ENCODE measurements at places on chromosomes 11 and 22.

DNA sequence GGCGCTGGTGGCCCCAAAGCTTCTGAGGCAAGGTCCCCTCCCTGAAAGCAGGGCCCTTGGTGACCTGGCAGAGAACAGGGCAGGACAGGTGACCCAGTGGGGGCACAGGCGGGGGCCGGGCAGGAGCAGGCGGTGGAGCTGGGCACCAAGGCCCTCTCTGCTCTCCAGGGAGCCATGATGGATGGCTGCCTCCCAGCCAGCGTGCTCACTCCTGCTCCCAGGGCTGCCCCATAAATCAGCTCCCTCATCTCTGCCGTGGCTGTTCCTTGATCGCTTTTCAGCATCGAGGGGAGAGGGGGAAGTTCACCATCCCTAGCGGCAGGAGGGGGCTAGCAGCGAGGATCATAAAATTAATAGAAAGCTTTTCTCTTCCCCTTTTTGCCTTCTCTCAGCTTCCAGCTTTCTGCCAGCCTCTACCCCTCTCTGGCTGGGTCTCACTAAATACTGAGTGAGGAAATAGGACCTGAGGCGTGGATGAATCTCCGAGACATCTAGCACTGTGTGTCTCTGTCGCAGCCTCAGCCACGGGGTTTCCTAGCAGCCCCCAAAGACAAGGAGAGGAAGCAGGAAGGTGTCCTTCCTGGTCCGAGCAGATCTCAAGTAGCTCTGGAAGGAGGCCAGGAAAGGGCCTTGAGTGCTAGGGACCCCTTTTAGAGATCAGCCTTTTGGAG, 22.2 kb upstream of the ELFN2 start:
- DNase-seq = no peak

DNA sequence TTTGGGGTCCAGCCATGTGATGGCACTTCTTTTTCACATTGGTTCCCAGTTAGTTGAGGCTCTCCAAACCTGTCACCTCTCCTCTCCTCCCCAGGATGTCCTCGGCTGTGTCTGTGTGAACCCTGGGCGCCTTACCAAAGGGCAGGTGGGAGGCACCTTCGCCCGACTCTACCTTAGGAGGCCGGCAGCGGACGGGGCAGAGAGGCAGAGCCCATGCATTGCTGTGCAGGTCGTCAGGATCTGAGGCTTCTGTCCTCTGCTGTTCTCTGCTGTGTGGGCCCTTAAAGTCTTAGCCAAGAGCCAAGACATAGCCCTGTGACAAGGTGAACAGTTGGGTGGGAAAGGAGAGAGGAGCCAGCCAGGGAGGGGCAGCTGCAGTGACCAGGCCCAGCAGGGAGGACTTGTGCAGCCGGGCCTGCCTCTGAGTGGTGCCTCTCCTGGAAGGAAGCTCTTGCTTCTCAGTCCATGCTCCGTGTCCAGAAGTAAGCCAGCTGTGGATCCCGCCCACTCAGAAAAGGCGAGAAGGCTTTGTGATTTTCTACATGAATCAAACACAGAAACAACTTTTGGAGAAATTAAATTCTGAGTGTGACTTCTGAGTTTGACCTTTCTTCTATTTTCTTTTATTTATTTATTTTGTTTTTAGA, 17.5 kb upstream of the CDC42EP2 start:
- no peak for DNase-seq

DNA sequence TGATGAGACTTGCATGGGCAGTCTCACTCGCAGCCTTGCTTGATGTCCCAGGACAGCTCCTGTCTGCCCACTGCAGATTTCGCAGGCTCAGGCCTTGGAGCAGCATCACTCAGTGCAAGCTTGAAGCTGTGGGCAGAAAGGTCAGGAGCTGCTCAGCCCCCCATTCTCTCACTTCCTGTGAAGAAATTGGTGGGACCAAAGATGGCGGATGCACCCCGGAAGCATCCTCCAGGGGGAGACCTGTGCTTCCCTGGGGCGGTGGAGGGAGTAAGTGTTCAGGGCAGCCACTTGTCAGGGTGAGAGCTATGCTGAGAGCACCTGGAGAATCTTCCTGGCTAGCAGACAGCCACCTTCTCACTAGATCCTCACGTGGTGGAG, 11.3 kb downstream of the PLAAT2 start:
- no peak for DNase-seq

GRCh38 chr22:25407226-25407858, 157.1 kb upstream of the GRK3 start:
- no peak for DNase-seq

GRCh38 chr11:44036811-44037657, 10.7 kb upstream of the ACCSL start:
- DNase-seq = no peak

DNA sequence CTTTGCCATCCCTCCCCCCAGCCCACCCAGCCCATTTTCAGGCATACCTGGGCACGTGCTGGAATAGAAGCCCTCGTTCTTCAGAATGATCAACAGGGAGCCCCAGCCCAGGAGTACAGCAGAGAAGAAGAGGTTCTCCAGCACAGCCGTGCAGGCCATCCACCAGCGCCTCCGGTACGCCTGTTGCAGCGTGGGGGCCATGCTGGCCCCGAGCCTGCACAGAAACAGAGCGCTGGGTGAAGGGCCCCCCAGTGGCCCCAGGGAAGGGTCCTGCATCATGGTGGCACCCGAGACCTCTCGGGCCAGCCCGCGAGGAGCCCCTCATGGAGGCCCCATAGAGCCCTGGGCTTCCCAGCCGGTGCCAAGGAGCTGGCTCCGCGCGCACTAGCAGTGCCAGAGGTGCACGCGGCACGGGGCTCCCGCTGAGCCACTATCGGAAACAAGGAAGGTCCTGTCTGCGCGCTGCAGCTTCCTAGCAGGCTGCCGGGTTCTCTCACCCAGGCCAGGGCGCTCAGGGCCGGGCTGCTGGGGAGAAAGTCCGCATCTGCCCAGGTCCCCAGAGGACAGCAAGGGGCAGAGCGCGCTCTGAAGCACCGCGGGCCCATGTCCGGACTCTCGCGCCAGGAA, 1.5 kb downstream of the SLC43A1 start:
- DNase-seq = no peak

DNA sequence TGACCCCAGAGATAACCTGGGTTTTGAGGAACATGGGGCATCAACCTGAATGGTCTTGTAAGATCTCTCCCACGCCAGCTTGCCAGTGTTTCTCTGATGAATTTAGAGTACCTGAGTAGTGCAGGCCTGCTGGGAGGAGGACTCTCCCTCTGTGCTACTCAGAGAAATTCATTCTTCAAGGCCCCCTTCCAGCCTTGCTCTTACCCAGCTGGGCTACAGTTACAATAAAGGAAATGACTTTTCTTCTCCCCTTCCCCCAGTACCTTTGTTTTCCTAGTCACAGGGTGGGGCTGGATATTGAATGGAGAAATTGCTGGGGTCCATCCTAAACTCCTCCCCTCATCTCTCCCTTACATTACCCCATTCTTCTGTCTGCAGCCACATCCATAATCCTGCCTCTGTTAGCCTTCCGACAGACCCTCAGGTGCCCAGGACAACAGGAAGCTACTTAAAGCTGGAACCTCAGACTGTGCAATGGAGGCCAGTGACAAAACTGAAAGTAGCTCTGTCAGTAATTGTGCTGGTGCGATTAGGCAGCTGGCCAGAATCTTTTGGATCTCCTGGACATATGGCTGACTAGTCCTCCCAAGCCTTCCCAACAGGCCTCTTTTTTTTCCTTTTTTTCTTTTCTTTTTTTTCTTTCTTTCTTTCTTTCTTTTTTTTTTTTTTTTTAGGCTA, 17.4 kb downstream of the LIMK2 start:
- no peak for DNase-seq

DNA sequence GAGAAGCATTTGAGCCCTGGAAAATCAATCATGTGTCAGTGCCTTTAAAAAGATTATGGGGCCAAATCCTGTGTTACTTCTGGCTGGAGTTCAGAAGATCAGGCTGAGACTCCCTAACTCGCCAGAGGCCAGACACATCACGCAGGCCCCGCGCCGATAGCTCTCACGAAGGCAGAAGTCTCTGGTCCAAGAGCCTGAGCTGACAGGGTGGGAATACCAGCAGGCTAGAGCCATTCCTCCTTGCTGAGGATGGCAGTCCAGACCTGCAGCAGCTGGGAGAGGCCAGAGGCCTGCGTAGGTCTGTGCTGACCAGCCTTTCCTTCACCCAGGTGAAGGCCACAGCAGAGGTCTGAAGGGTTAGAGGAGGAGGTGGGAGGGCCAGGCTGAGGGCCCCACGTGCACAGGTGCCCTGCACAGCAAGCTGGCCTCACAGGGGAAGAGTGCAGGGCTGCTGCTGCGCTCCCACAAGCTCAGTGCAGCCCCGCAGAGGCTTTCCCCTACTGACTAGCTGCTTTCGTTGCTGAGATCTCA, 52.9 kb downstream of the ST14 start:
- DNase-seq = no peak

DNA sequence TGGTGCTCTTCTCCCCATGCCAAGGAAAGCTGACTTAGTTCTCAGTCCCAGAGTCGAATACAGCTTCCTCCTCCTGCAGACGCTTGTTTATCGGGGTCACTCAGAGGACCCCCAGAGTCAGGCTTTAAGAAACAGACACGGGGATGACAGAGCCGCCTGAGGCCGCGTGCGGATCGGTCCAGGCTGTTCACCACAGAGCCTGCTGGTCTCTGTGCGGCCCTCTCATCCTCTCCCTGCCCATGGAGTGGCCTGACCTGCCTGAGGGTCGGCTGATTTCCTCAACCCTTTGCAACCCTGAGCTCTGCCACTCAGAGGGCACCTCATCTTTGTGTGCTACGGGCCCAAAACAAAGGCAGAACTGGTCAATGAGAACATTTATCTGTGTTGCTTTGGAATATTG, 2.1 kb downstream of the GAL start:
- DNase-seq = no peak

GRCh38 chr22:45276507-45277105, 8.1 kb upstream of the UPK3A start:
- no peak for DNase-seq

- DNase-seq = peak; percentile 2
These were observed 24.5 kb upstream of the GNB1L start for GRCh38 chr22:19879246-19879570.

- DNase-seq = no peak
These were observed 507.6 kb upstream of the LARGE1 start for GRCh38 chr22:34427841-34428240.

GRCh38 chr11:106021181-106021966, 666 bp downstream of the MSANTD4 start:
- no peak for DNase-seq

Measured in T-helper 17 cell (primary cell).